ENCODE measurements at places on chromosomes 12 and 14.

- no peak for DNase-seq
These were observed 15.0 kb upstream of the EMP1 start for GRCh38 chr12:13181375-13182070.

DNA sequence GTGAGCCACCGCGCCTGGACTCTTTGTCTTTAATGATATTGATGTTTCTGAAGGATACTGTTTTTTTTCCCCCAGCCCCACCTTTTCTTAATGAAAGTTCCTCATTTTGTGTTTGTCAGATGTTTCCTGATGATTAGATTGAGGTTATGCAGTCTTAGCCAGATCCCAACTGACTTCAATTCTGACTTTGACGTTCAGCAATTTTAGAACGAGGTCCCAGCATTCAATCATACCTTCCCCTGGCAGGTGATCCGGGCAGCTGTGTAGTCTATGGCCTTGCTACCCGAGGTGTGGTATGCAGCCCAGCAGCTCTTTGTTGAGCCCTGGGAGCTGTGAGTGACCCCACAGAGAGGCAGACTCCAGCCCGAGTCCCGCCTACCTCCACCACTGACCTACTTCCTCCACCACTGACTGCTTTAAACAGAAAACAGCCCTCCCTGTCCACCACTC is 82.7 kb downstream of the LGMN start:
- DNase-seq, result no peak

GRCh38 chr14:70354204-70354603 is 5.3 kb downstream of the COX16 start:
- no peak for DNase-seq

- DNase-seq, result no peak
These were observed 441.1 kb downstream of the DPF3 start for GRCh38 chr14:72452774-72453173.

DNA sequence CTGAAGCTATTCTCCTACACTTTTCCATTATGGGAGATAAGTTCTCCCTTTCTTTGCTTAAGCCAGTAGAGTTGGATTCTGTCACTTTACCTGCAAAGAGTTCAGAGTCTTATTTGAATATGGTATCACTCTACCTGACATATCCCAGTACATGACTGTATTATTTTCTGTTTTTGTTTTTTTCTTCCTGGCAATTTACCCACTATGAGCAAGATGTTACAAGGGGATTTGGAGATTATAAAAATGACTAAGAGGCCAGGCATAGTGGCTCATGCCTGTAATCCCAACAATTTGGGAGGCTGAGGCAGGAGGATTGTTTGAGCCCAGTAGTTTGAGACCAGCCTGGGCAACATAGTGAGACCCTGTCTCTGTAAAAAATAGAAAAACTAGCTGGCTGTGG is 46.4 kb upstream of the CHST11 start:
- DNase-seq, result no peak

DNA sequence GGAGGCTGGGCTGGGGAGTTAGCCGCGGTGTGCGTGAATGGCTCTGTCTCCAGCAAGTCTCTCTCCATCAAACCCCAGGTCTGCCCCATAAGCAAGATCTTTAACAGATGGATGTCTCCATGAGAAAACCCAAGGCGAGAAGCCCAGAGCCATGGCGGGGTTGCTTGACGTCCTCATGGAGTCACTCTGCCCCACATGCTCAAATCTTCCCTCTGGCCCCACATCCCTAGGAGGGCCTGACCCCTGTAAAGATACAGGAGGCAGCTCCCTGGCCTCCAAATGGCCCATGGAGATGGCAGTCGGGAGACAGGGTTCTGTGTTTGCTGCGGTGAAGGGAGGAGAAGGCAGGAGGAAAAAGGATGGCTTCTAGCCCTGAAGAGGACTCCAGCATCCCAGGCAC is 49.3 kb downstream of the C14orf132 start:
- DNase-seq, result no peak

DNA sequence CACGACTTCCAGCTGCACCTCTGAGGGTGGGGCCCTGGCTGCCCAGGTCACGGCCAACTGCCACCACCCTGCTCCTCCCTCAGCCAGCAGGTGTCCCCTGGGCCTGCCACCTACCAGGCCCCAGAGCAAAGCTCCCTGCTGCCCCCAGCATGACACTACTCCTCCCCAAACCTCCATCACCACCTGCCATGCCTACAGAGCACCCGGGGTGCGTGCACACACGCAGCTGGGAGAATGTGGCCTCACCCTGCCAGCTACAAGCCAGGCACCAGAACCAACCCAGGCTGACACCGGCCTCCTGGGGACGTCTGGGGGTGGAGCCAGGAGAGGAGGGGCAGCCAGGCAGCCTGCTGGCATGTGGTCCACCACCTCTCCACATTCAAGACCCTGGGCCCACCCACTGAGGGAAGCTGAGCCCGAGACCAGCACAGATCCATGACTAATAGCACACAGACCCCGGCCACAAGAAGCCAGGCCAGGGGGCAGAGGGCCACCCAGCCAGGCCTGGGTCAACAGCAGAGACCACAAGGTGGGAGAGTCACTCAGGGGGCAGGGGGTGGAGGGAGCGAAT is 3.4 kb downstream of the JAG2 start:
- DNase-seq, result no peak

GRCh38 chr14:58994130-58994529 is 194.3 kb upstream of the DAAM1 start:
- no peak for DNase-seq
